H9 (cell line): ENCODE measurements at places on chromosomes 5 and 9. TPM values are rescaled to one million over a fixed set of nuclear protein-coding genes. Genes with fewer than 3 reads are reported as not detected.

Gene TESK1
- total RNA-seq, result 28.1 and 28.6 TPM in 2 replicates

Gene C9
- total RNA-seq, result not detected in 2 replicates

Gene SET
- total RNA-seq, result 1,148 and 1,158 TPM in 2 replicates

Gene ARL10
- 7.9 and 9.6 TPM in 2 replicates for total RNA-seq

Gene SLC9A3
- 0.75 and 0.85 TPM in 2 replicates for total RNA-seq

Gene PDLIM4
- total RNA-seq, result 7.6 and 12.2 TPM in 2 replicates

Gene OR1J2
- total RNA-seq, result not detected in 2 replicates

Gene BARX1
- total RNA-seq, result 1.2 TPM in 2 replicates

Gene SV2C
- total RNA-seq, result 0.02 and 0.09 TPM in 2 replicates

Gene TMEM161B
- total RNA-seq, result 14.5 and 17.9 TPM in 2 replicates

Gene KYAT1
- total RNA-seq, result 14.6 and 15.2 TPM in 2 replicates

Gene IFNK
- total RNA-seq, result not detected in 2 replicates

GRCh38 chr5:110105692-110106091, 416.0 kb downstream of the MAN2A1 start:
- no peaks in the 10 kb centered on the region for H3K36me3 ChIP-seq
- no peaks in the 10 kb centered on the region for H3K27me3 ChIP-seq
- no peak overlapping the region for H3K27ac ChIP-seq
- no peak overlapping the region for H3K4me3 ChIP-seq
- no peak for DNase-seq

- H3K4me3 ChIP-seq, result no peak overlapping the region
- no peaks in the 10 kb centered on the region for H3K27me3 ChIP-seq
- H3K36me3 ChIP-seq, result no peaks in the 10 kb centered on the region
- DNase-seq, result no peak
- H3K27ac ChIP-seq, result no peak overlapping the region
- no peaks in the 10 kb centered on the region for H3K4me1 ChIP-seq
These were observed 224.8 kb downstream of the FAM114A2 start for GRCh38 chr5:153813901-153814300.

GRCh38 chr5:169921384-169921783, 58.9 kb downstream of the INSYN2B start:
- no peak overlapping the region for H3K4me3 ChIP-seq
- no peaks in the 10 kb centered on the region for H3K36me3 ChIP-seq
- H3K27ac ChIP-seq, result no peak overlapping the region
- no peaks in the 10 kb centered on the region for H3K4me1 ChIP-seq

- no peak overlapping the region for H3K4me3 ChIP-seq
- no peaks in the 10 kb centered on the region for H3K27me3 ChIP-seq
- H3K36me3 ChIP-seq, result peaks cover 3% of the 10 kb centered on the region; the same call in 2 of the 3 replicates
- no peak for DNase-seq
- no peak overlapping the region for H3K27ac ChIP-seq
These were observed 311.9 kb downstream of the IRX2 start for GRCh38 chr5:2439608-2440007.

GRCh38 chr9:109977521-109977920, 197.5 kb downstream of the PALM2AKAP2 start:
- no peaks in the 10 kb centered on the region for H3K36me3 ChIP-seq
- H3K4me1 ChIP-seq, result no peaks in the 10 kb centered on the region
- no peak overlapping the region for H3K27ac ChIP-seq

- DNase-seq, result no peak
- peaks cover 6% of the 10 kb centered on the region for H3K36me3 ChIP-seq
- no peaks in the 10 kb centered on the region for H3K4me1 ChIP-seq
- no peak overlapping the region; the same call in 2 of the 3 replicates for H3K4me3 ChIP-seq
These were observed 124.5 kb downstream of the BARX1 start for GRCh38 chr9:93830606-93831005.

DNA sequence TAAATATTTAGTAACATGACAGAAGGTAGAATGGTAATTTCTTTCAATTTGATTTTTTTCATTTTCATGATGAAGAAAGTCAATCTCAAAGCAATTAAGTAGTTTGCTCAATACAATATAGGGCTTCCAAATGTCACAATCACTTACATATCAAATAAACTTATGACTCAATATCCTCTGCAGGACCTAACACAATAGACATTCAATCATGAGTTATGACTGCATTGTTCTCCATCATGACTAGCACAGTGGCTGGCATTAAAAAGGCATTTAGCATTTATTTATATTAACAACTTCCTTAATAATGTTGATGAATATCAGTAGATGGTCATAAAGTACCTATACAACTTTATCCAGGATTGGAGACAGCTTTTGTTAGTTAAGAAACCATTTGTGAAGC, 1499.6 kb downstream of the EFNA5 start:
- no peaks in the 10 kb centered on the region for H3K27me3 ChIP-seq
- H3K27ac ChIP-seq, result no peak overlapping the region
- H3K4me3 ChIP-seq, result no peak overlapping the region
- peaks cover 8% of the 10 kb centered on the region for H3K36me3 ChIP-seq
- H3K4me1 ChIP-seq, result no peaks in the 10 kb centered on the region

DNA sequence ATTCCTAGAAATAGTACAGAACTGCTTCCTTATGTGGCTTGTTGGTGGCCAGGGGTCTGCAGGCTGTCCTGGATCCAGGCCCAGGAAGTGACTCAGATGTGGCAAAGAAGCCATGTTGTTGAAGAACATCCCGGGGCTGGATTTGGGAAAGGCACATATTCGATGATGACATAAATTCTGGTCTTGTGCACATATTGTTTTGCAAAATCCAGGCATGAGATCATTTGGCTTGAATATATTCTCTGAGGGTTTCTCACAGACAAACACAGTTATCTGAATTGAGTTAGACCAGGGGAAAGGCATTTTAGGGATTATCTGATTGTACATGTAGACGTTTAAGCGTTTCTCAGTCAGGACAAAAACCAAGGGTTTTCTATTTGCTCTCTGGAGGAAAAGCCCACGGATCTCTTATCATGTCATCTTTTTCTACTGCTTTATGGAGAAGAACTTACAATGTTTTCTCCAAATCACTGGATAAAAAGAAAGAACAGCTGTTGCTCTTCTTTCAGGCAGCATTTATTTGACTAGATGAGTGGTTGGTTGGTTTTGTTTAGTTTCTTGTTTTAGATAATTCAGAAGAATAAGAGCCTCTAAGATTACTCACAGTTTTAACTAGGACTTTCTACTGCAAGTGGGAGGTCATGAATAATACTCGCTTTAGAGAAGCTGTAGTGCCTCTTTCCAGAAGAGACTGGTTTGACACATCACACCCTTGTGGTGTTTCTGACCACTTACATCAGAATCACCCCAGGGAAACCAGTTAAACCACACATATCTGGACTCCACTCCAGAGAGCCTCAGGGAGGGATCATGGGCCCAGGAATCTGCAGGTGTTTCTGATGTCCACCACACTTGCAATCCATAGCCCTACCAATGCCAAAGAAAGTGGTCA, 29.5 kb upstream of the LHFPL2 start:
- H3K27ac ChIP-seq, result no peak overlapping the region
- no peak for DNase-seq
- H3K4me1 ChIP-seq, result no peaks in the 10 kb centered on the region

DNA sequence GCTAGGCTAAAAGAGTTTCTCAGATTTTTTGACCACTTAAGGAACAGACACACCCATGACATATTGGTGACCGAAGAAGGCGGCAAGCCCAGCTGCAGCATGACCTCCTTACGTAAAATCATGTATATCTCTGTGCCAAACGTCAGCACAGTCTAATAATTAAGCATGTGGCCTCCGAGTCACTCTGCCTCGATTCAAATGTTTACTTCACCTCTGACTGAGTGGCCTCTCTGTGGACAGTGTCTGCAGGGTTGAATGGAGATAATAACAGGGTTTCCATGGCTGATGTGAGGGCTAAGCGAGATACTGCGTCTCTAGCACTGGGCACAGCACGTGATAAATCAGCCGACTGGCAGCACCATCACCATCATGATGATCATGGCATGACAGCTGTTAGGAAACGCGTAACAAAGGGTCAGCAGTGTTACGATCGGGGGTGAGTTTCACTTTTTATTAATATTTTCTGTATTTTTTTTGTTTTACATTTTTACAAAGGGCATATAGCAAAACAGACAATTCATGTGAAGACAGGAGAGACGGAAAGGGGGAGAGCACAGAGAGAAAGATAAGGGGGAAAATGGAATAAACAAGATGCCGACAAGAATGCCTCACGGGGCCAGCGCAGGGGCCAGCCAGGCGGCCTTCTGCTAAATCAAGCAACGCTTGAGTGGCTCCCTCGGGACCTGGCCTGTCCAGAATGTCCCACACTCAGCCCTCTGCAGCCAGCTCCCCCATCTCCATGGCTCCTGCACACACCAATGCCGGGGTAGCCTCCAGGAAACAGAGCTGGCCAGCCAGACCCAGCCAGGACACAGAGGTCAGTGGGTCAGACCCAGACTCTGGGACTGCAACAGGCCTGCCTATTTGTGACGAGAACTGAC, 60.3 kb downstream of the ADAMTS2 start:
- no peaks in the 10 kb centered on the region for H3K36me3 ChIP-seq
- H3K27ac ChIP-seq, result no peak overlapping the region
- no peaks in the 10 kb centered on the region for H3K4me1 ChIP-seq
- no peak for DNase-seq

DNA sequence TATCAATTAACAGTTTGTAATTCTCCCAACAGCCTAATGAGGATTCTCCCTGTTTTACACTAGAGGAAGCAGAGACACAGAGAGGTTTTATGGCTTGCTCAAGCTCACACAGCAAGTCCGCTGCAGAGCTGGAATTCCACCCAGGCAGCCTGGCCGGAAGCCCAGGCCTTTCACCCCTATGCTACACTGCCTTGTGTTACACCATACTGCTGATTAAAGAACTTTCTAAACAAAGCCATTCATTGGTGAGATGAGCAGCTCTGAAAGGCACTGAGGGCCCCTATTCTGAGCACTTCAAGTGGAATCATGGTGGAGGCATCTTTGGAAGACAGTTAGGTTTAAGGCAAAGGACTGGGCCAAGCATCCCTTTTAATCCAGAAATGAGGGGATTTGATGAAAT, 14.7 kb upstream of the LARP1 start:
- H3K4me1 ChIP-seq, result no peaks in the 10 kb centered on the region; the same call in 1 of the 2 replicates
- peaks cover 8% of the 10 kb centered on the region for H3K36me3 ChIP-seq
- no peaks in the 10 kb centered on the region for H3K27me3 ChIP-seq
- DNase-seq, result no peak
- no peak overlapping the region for H3K27ac ChIP-seq

DNA sequence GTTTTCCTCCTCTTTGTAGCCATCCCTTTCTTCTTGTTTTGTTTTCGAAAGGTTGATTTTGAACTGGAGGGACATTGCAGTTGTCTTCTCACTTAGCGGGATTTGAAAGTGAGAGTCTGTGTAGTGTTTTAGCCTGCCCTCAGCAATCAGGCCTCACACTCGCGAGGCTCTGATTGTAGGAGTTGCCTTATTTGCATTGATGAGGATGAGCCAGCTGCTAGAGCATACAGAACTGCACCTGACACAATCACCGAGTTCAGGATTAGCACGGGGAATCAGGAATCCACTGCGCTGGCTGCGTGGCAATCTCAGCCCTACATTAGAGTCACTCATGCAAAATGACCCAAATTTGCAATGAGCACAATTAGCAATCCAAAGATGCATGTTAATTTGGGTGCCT, 122.5 kb upstream of the TMEM161B start:
- no peak for DNase-seq
- H3K4me1 ChIP-seq, result peaks cover 30% of the 10 kb centered on the region
- no peak overlapping the region for H3K4me3 ChIP-seq
- H3K27ac ChIP-seq, result no peak overlapping the region
- H3K36me3 ChIP-seq, result no peaks in the 10 kb centered on the region

GRCh38 chr5:112883192-112883591, 22.1 kb downstream of the SRP19 start:
- DNase-seq, result no peak
- H3K4me3 ChIP-seq, result no peak overlapping the region
- peaks cover 25% of the 10 kb centered on the region for H3K36me3 ChIP-seq
- no peaks in the 10 kb centered on the region for H3K27me3 ChIP-seq
- no peaks in the 10 kb centered on the region for H3K4me1 ChIP-seq

DNA sequence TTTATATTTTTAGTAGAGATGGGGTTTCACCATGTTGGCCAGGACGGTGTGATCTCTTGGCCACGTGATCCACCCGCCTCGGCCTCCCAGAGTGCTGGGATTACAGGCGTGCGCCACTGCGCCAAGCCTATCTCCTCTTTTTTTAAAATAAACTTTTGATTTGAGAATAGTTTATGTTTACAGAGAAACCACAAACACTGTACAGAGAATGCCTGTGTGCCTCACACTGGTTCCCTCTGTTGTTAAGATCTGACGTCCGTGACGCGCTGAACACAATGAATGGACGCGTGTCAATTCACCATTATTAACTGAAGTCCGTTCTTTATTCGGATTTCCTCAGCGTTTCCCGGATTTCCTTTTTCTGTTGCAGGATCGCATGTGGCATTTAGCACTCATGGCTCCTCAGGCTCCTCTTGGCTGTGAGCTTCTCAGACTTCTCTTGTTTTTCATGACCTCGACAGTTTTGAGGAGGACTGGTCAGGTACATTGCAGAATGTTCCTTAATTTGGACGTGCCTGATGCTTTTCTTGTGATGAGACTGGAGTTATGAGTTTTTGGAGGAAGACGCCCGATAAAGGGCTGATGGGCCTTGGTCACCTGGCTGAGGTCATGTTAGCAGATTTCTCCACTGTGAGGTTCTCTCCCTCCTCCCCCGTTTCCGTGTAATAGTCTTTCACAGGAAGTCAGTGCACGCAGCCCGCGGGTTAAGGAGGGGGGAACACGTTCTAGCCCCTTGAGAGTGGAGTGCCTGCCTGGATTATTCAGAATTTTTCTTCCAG, 69.6 kb downstream of the ANKRD33B start:
- no peaks in the 10 kb centered on the region for H3K36me3 ChIP-seq
- H3K27ac ChIP-seq, result no peak overlapping the region
- DNase-seq, result no peak
- H3K4me3 ChIP-seq, result no peak overlapping the region

DNA sequence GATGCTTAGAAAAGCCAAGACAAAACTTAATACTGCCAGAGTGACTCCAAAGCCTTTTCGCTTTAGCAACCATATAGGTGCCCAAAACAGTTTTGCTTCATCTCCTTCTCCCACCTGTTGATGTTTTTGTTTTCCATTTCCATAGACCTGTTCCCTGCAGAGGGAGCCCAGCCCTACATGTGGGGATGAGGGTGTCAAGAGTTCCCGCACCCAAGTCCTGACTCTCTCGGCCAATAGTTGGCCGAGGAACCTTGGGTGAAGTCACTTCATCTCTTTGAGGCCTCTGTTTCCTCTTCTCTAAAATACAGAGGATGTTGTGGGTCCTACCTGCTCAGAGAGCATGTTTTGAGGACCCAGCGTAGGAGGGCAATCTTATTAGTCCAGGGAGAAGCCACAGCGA, 38.5 kb upstream of the LCP2 start:
- peaks cover 12% of the 10 kb centered on the region; the same call in 1 of the 2 replicates for H3K4me1 ChIP-seq
- no peak overlapping the region for H3K27ac ChIP-seq
- no peaks in the 10 kb centered on the region for H3K27me3 ChIP-seq
- no peak overlapping the region for H3K4me3 ChIP-seq
- H3K36me3 ChIP-seq, result no peaks in the 10 kb centered on the region
- DNase-seq, result no peak

- DNase-seq, result no peak
- no peak overlapping the region for H3K27ac ChIP-seq
- H3K27me3 ChIP-seq, result no peaks in the 10 kb centered on the region
- peaks cover 31% of the 10 kb centered on the region for H3K36me3 ChIP-seq
These were observed 20.9 kb downstream of the KLHL3 start for GRCh38 chr5:137714946-137715345.

GRCh38 chr5:178291969-178292825, 59.6 kb upstream of the PHYKPL start:
- H3K27ac ChIP-seq, result no peak overlapping the region
- no peak for DNase-seq
- H3K27me3 ChIP-seq, result no peaks in the 10 kb centered on the region
- no peaks in the 10 kb centered on the region for H3K4me1 ChIP-seq
- no peak overlapping the region for H3K4me3 ChIP-seq
